Esophagus squamous epithelium (tissue), 5 donors: ENCODE measurements at places on chromosomes 11 and 22.

DNA sequence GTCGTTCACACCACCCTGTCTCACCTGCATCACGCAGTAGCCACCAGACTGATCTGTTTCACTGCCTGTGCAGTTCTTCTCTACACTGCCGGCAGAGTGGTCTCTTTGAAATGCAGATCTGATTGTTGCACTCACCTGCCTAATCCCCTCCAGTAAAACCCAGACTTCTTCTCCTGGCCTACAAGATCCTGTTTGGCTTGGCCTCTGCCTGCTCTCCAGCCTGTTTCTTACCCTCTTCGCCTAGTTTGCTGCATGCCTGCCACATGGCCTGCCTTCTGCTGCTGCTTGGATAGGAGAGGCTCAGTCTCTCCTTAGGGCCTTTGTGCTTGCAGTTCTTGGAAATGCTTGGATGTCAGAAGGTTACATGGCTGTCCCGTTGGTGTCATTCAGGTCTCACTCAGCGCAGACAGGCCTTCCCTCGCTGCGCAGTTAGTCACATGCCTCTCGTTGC is 42.0 kb downstream of the PACS1 start:
- no peak for DNase-seq

DNA sequence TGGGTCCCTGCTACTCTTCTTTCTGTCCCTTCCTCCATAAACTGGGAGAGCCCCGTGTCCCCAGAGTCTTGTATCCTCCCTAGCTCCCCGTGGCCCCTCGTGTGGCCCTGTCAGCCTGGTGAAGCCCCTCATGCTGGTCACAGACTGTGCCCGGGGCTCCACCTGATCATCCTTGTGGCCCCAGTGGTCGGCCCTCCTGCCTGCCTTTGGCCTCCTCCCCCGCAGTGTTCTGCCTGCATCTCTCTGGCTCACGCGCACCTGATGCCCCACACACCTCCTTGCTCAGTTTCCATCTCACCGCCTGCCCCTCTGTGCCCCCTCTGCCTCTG is 1.2 kb upstream of the CABP2 start:
- no peak for DNase-seq

DNA sequence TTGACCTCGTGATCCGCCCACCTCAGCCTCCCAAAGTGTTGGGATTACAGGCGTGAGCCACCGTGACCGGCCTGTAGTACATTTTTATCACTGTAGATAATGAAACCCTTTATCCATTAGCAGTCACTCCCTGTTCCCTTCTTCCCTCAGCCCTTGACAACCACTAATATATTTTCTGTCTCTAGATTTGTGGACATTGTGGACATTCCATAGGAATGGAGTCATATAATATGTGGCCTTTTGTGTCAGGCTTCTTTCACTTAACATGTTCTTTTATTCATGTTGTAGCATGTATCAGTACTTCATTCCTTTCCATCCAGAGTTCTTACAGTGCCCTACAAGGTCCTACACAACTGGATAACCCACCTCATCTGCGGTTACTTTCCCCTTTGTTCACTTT is 30.5 kb downstream of the RRM1 start:
- no peak for DNase-seq

DNA sequence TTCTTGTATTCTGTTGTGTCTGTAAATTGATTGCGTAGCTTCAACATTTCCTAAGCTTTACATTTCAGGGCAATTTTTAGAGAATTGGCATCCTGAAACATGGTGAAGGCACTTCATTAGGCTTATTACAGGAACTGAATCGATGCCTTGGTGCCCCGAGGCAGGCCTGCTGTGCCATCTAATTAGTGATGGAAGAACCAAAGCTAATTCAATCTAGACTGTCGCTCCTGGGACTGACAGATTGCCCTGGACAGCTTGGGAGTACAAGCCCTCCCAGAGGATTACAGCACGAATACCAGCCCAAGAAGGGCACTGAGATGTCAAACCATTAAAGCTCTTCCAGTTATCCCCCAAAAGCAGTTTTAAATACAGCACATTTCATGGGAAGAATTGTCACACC is 243.2 kb upstream of the ZC3H12C start:
- no peak for DNase-seq

GRCh38 chr11:134252346-134253187 is 585 bp downstream of the THYN1 start:
- no peak for DNase-seq

DNA sequence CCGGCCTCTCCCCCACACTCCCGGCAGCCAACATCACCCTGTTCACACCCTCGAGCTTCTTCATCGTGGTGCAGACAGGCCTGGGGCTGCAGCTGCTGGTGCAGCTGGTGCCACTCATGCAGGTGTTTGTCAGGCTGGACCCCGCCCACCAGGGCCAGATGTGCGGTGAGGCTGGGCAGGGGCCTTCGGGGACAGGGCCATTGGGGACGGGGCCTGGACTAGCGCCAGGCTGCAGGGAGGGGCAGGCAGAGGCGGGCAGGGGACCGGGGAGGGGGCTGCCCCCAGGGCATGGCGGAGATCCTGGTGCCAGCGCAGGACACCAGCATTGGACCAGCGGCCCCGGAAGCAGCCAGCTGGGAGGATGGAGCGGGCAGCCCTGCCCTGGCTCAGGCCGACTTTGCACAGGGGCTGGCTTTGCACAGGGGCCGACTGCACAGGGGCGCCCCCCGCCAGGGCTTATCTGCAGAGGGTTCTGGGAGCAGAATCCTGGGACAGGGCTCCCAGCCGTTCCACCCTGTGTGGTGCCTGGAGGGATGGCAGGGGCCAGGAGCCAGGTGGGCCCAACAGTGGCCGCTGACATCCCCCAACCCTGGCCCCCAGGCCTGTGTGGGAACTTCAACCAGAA is 8.6 kb downstream of the MUC5B start:
- DNase-seq: no peak

GRCh38 chr22:35582861-35583670 is 34.1 kb downstream of the MB start:
- DNase-seq: no peak

DNA sequence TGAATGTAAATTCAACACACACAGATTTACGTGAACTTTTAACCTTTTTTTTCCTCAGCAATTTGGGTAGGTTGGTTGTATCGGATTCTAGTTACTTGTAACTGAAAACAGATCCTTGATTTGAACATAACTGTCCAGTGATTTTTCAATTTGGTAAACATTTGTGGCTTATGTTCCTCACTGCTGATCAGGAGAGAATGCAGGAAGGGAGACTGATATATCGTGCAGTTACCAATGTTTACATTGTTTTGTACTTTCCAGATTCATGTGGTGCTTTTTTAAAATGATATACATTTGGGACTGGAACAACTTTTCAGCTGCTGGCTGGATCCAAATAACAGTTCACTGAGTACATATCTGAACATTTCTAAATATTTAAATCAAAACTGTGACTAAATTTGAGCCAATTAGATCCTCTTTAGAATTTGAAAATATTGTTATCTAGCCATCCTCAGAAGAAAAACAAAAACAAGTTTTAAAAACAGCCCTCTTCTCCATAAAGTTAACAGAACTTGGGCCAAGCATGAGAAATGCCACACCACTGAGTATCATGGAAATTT is 84.3 kb upstream of the MTMR2 start:
- no peak for DNase-seq

DNA sequence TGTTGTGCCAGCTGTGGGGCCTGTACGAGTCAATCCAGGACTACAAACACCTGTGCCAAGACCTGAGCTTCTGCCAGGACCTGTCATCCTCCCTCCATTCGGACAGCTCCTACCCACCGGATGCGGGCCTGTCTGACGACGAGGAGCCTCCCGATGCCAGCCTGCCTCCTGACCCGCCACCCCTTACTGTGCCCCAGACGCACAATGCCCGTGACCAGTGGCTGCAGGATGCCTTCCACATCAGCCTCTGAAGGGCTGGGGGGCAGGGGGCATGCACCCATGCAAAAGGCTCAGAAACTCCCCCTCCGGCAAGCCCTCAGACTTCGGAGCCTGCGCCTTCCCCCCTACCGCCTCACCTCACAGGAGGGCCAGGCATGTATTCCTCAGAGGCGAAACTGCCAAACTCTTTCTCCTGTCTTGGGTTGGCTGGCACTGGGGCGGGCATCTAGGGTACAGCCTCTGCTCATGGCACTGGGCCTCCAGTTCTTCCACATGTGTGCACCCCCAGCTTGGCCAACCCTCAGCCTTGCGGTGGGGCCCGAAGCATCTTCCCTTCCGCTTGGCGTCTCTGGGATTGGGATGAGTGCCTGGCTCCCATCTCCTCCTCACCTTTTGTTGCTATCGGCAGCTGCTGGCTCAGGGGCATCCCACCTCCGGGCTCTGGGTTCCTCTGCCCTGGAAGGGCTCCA is 1.2 kb downstream of the FAM89B start:
- no peak for DNase-seq

- DNase-seq: no peak
These were observed 541.9 kb upstream of the ANO5 start for GRCh38 chr11:21650961-21651360.

GRCh38 chr11:24819006-24819405 is 322.2 kb downstream of the LUZP2 start:
- no peak for DNase-seq

- DNase-seq: no peak
These were observed 18.5 kb downstream of the MMP13 start for GRCh38 chr11:102936864-102937509.

GRCh38 chr22:35024364-35024692 is 41.6 kb upstream of the ISX start:
- DNase-seq: no peak
